ENCODE measurements at places on chromosomes 3 and 15.

- no peak for DNase-seq
These were observed 32.8 kb downstream of the CYFIP1 start for GRCh38 chr15:22947101-22948000.

- DNase-seq: no peak
These were observed 4.8 kb upstream of the CLSTN2 start for GRCh38 chr3:139930211-139930610.

GRCh38 chr3:33690341-33690740 lies 27.7 kb downstream of the CLASP2 start:
- no peak for DNase-seq

DNA sequence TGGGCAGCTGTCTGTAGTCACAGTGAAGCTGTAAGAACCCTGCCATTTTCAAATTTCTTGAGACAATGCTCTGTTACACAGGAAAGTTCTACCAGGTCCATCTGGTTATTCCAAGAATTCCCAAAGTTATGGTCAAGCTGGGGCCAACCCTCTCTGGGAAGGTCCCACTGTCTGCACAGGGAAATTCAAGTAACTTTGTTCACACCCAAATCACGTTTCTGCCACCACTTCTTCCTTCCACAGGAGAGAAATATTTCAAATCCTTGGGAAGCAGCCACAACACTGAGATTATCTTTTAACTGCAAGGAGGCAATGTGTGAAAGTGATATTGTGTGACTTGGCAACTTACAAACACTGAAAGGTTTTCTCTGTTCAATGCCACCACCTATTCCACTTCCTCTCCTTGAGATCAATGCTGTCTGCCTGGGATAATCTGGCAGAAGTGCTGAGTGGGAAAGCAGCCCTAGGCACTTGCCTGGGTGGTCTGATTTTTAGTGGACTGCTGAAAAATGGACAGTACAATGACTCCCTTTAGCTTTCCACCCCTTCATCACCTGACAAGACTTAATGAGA lies 5.6 kb downstream of the SCAMP2 start:
- DNase-seq: no peak

DNA sequence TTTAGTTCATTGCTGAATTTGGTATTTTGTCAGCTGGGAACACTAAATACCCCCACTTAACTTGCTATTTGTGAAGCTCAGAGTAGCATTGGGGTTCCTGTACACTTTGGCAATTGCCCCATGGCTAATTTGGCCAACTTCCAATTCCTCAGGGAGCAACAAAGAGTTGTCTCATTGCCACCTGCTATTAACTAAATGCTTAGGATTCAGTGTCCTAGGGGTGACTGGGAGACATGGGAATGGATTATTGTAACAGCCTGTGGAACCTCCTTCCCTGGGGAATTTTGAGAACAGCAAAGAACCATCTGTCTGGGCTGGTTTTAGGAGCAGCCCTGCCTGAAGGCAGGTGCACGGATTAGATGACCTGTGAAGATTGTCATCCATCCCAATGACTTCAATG lies 437.4 kb upstream of the TPRG1 start:
- DNase-seq: no peak

DNA sequence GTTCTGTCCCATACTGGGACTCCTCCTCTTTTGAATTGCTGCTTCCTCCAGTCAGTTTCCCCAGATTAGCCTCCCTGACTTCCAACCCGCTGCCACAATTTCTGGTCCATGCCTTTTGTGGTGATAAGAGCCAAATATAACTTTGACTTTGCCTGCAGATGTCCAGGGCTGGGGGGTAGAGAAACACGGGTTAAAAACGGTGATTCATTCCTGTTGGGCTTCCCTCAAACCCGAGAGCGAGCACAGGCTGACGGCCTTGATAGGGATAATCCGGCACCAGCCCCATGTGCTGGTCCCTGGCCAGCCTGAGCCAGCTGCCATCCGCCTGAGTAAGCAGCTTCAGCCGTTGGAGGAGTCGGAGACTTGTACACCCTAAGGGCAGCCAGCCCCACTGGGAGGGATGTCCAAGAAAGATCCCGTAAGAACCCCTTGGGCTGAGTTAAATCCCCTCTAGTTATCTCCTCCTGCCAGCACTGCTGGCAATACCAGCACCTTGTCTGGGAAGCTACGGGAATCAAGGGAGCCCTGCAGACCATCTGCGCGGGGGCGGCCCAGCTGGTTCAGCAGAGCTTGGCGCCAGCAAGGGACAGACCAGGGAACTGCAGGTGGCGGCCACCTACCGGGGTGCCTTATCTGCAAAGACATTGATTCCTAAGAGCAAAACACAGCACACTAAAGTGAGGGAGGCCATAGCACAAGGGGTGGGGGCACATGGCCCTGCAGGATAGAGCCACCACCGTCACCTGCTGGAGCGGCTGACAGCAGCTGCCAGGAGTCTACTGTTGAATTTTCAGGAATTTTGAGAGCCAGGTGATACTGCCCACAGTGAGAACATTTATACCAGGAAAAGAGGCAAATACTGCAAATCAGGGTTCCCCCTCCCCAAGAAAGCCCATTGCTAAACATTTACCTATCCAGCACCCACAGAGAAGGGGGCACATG lies 18.1 kb downstream of the CSPG4 start:
- no peak for DNase-seq

DNA sequence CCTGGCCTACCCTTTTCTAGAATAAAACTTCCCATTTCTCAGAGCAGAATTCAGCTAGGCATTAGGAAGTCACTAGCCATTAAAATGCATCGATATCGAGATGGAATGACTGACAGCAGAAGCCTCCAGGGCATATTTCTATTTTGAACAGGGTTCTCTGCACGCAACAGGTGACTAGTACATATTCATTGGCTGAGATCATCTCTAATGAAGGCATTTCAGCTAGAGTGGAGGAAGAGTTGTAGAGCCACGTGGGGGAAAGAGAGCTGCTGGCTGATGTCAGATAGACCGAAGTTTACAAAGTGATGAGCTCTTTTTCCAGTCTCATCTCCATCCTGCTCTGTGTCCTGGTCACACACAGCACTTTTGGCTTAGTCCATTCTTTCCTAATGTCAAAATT lies 7.5 kb downstream of the TMEM40 start:
- no peak for DNase-seq

- no peak for DNase-seq
These were observed 1.9 kb upstream of the ALS2CL start for GRCh38 chr3:46695177-46695961.

DNA sequence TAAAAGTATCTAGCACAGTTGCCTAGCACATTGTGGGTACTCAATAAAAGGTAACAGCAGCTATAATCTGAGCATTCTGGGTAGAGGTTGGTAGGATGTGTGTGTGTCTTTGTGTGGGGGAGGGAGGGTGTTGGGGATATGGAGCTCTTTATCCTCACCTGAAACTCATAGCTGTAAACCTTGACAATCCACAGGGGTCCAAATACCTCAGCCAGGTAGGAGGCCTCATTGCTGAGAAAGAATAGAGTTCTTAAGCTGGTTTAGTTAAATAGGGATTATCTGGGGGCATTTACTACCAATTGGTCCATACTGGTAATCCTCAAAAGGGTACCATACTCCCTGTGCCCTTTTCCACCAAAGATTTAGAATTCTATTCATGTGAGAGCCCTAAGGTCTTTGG lies 3.9 kb downstream of the SERF2 start:
- DNase-seq: no peak

GRCh38 chr15:83960192-83960829 lies 275.3 kb upstream of the GOLGA6L4 start:
- no peak for DNase-seq

DNA sequence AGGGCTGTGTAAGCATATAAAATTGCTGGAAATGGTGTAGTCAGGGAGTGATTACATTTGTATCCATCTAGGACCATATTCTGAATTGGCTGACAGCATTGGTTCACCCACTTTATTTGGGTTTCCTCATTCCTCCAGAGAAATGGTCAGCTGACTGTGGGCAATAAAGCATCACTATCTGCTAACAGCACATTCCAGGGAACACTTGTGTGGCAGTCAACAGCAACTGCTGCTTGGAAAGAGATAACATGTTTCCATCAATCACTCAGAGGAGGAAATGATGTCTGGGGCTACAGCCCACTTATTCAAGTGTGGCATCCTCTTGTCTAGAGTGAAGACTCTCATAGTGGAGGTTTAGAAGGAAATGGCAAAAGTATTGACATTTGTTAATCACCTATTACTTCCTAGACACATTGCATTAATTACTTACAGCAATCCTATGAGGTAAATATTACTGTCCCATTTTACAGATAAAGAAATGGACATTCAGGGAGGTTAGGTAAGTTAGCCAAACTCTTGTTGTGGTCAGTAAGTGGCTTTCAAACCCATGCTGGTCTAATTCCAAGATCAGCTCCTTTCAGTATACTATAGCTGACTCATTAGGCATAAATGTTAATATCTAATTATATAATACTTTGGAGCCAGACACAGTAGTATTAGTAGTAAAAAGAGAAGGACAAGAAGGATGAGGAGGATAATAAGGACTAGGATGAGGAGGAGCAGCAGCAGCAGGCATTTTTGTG lies 247.8 kb downstream of the ALCAM start:
- no peak for DNase-seq

DNA sequence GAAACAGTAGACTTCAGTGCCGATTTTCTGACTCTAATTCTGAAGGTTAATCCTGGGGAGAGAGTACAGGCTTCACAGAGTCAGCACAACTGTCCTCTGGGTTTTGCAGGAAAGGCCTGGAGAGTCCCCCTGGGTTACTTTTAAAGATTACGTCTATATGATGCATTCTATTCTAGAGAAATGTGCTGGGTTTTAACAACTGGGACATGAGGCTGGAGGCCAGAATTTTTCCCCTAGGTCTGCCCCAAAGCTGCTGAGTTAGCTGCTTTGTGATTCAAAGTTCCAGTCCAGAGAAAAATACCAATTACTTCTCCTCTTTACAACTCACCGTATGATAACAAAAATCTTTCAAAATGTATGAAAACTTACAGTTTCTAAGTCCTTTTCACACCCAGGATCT lies 240.7 kb upstream of the TPRG1 start:
- DNase-seq: no peak

GRCh38 chr3:29577250-29577649 lies 296.4 kb downstream of the RBMS3 start:
- no peak for DNase-seq

- DNase-seq: no peak
These were observed 11.3 kb downstream of the GTF2E1 start for GRCh38 chr3:120753810-120754209.

GRCh38 chr15:47721676-47722075 lies 4.4 kb downstream of the SEMA6D start:
- no peak for DNase-seq

- DNase-seq: no peak
These were observed 2.5 kb downstream of the SUMF1 start for GRCh38 chr3:4464576-4464975.

DNA sequence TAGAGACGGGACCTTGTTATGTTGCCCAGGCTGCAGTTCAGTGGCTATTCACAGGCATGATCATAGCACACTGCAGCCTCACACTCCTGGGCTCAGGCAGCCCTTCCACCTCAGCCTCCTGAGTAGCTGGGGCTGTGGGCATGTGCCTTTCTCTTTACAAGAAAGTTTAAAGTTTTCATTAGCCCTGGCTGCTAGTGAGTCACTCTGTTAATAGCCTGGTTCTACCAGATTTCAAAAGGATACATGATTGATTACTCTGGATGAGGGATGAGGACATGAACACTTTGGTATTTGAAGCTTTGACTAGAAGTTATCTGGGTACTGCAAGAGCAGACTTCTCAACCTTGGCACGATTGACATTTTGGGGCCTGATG lies 95.1 kb downstream of the DHX36 start:
- no peak for DNase-seq

GRCh38 chr3:124992041-124992440 lies 57.5 kb upstream of the MUC13 start:
- no peak for DNase-seq

DNA sequence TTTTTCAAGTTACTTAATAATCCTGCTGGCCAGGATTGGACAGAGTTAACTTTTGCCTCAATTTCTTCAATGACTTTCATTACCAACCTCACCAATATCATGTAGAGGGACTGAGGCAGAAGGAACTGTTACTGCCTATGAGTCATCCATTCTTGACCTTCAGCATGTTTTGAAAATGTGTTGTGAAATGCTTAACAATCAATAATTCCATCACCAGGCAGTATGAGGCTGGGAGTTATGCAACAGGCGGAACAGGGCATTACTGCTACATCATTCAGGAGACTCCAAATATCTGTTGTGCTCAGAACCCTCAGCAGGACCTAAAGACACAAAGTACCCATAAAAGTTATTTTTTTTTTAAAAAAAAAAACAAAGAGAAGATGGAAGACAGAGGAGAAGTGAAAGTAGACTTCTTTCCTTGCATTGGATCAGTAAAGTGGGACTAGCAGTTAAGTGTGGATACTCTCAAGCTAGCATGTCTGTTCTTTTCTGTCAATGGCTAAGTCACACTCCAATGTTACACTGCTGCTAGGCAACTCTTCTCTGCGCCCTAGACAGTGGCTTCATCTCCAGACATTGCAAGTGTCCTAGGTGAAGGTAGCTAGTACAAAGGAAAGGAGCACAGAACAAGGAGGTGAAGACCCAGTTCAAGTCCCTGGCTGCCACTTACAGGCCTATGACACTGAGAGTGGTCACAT lies 184.9 kb upstream of the LPP start:
- DNase-seq: no peak

DNA sequence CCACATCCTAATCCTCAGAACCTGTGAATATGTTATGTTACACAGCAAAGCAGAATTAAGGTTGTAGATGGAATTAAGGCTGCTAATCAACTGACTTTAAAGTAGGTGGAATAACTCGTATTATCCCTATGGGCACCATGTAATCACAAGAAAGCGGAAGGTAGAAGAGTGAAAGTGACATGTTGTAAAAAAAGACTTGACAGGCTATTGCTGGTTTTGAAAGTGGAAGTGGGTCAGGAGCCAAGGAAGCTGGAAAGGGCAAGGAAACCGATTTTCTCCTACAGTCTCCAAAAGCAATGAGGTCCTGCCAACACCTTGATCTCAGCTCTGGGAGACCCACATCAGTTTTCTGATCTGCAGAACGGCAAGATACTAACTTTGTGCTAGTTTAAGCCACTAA lies 6.6 kb downstream of the TP63 start:
- DNase-seq: no peak

DNA sequence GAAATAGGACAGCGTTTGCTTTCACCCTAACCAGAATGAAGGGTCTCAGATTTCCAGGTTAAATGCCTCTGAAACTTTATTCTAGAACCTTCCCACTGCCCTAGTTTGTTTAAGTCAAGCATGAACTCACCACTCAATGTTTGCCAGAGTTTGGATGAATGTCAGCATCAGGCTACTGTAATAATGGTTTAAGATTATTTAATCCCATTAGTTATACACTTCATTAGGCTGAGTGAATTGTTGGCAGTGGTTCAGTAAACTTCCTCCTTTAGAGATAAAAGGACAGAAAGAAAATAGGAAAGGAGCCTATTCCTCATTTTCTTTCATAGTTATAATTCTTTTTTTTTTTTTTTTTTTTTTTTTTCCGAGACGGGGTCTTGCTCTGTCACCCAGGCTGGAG lies 401.9 kb upstream of the TPRG1 start:
- DNase-seq: no peak

DNA sequence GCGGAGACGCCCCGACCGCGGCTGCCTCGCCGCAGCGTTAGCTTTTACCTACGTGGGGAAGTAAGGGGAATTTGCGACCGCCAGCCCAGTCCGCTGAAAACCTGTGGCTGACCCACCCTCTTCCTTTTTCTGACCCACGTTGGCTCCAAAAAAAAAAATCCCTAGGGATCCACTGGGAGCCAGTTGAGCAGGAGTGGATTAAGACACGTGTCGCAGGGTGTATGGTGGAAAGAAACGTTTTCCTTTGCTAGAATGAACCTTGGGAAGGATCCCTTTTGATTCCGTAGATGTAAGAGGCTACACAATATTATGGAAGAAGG lies 575 bp upstream of the PCYT1A start:
- peak; percentile 16 for DNase-seq

GRCh38 chr3:128497305-128498126 lies 4.5 kb upstream of the GATA2 start:
- no peak for DNase-seq

All from right renal pelvis (tissue), 4 donors.